Stimulated activated CD4-positive, alpha-beta T cell treated with anti-CD3 and anti-CD28 coated beads, Interleukin-12 subunit alpha, Interleukin-12 subunit beta, amount 100 ng/mL, for 24 hours (primary cell): ENCODE measurements at places on chromosomes 2 and 18.

DNA sequence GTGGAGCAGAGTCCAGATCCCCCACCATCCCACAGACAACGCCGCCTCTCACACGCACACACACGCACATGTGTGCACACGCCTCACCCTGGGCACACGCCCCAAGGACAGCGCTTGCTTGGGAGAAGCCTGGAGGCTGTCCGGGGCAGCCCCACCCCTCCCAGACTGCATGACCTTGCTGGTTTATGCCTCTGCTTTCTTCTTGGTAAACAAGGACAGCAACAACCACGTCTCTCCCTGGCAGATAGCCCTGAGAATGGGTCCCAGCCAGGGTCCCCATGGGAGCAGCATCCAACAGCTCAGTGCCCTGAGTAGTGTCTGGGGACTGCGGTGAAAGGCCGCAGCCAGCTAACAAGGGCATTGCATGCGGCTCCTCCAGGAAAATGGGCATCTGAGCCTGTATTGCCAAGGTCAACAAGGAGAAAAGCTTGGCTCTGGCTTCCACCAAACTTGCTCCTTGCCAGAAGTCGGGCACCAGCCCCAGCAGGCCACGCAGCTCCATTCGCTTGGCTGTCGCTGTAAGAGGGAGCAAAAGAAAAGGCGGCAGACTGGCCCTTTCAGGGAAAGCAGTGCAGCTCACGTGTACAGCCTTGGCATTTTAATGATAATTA, 234.6 kb downstream of the EIPR1 start:
- no peak for DNase-seq

- DNase-seq, result no peak
Measured at GRCh38 chr18:8121942-8122480, 487.2 kb upstream of the RAB12 start.

DNA sequence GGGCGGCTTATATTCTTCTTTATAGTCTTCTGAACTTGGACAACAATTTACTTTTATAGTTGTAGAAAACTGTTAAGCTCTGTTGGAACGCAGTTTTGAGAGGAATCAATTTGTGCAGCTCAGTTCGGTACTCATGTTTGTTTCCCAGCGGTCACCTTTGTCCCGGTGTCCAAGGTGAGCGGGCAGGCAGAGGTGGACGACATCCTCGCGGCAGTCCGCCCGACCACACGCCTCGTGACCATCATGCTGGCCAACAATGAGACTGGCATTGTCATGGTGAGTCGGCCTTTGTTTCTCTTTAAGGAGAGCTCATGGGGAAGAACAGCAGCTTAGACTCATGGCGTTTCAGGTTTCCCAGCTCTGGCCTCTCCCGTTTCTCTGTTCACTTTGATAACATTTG, 18.6 kb upstream of the ESPNL start:
- no peak for DNase-seq

DNA sequence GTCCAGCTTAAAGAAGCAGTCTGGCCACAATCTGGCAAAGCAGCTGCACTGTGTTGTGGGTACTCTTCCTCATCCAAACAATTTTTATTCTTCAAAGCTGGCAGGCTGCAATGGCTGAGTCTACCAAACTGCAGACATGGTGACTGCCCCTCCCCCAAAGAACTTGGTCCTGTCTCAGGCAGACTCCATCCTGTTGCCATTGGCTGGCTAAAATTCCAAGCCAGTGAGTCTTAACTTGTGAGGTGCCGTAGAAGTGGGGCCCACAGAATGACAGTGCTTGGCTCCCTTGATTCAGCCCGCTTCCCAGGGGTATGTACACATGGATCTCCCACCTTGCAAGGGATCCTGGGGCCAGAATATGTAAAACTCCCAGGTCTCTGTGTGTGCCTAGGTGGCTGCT, 14.5 kb upstream of the NXPH2 start:
- DNase-seq, result no peak

- no peak for DNase-seq
Measured at GRCh38 chr2:202495230-202495604, 119.1 kb downstream of the BMPR2 start.

GRCh38 chr2:72112401-72112800, 35.3 kb downstream of the CYP26B1 start:
- no peak for DNase-seq

- DNase-seq, result no peak
Measured at GRCh38 chr2:182864949-182865570, 1.4 kb downstream of the FRZB start.

- no peak for DNase-seq
Measured at GRCh38 chr18:79404567-79404910, 8.8 kb downstream of the NFATC1 start.

- DNase-seq, result no peak
Measured at GRCh38 chr18:6785001-6785400, 55.5 kb downstream of the ARHGAP28 start.

GRCh38 chr2:19214682-19215391, 143.6 kb downstream of the OSR1 start:
- DNase-seq, result no peak

GRCh38 chr2:134647607-134648256, 71.1 kb downstream of the TMEM163 start:
- no peak for DNase-seq

DNA sequence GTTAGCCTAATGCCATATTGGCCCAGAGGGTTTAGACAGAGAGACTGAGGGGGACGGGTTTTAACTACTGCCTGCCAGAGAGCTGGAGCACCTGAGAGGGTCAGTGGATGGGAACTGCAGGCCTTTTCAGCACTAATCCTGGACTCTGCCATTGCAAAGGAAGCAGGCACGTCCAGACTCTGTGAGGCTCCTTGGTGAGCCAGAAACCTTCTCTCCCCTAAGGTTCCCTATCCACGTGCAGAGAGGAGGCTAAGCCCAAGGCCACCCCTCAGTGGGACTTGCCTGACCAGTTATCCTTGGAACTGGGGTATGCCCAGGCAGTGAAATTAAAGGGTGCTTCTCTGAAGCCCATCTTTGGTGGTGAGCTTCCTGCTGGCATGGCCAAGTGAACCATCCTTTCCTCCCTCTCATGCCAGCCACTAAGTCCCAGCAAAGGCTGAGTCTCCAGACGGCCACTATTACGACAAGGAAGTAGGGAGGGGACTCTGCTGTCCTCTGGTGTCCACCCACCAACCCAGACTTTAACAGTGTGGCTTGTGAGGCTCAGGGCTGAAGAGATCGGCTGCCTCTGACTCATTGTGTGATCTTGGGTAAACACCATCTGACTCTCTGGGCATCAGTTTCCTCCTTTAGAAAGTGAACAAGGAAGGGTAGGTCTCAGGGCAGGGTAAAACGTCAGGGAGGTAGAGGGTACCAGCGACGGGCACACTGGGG, 3.9 kb upstream of the MLPH start:
- no peak for DNase-seq

GRCh38 chr18:8874872-8875271, 169.5 kb downstream of the MTCL1 start:
- DNase-seq, result no peak

DNA sequence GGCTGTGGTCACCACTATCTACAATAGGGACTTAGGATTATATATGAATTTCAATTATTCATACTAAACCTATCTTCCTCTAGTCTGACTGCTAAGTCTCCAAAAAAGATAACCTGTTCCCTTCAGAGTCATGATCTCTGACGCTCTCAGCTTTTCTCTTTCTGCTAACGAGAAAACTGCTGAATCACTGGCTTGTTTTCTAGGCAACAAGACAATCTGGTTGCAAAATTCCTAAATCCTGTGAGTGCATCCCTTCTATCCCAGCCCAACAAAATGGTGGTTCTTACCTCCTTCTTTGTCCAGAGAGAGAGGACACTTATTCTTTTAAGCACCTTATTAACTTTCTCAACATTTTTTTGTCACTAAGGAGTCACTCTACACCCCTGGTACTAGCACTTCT, 312.3 kb upstream of the PKDCC start:
- no peak for DNase-seq
